ENCODE measurements at places on chromosomes 2 and 18. TPM values are rescaled to one million over a fixed set of nuclear protein-coding genes. Genes with fewer than 3 reads are reported as not detected.

Gene HOXD12
- not detected for polyA plus RNA-seq

Gene ZC3H6
- polyA plus RNA-seq, result 1.5 TPM

Gene ATP8B1
- polyA plus RNA-seq, result 3.1 TPM

Gene TMEM163
- 36.4 TPM for polyA plus RNA-seq

Gene EPB41L3
- 56.3 TPM for polyA plus RNA-seq

Gene LYPD1
- 0.31 TPM for polyA plus RNA-seq

Gene TUBA3D
- 0.33 TPM for polyA plus RNA-seq

Gene FHOD3
- 7.6 TPM for polyA plus RNA-seq

Gene CIB4
- polyA plus RNA-seq, result not detected

Gene SLC9A4
- 1.8 TPM for polyA plus RNA-seq

Gene GKN2
- polyA plus RNA-seq, result 29.8 TPM

Gene CPS1
- polyA plus RNA-seq, result 0.74 TPM

Gene TCF23
- 0.18 TPM for polyA plus RNA-seq

Gene GPR75
- not detected for polyA plus RNA-seq

Gene SLC23A3
- 0.64 TPM for polyA plus RNA-seq

Gene ACTR1B
- 56.1 TPM for polyA plus RNA-seq

Gene SLC5A7
- 0.03 TPM for polyA plus RNA-seq

Gene UGT1A8
- polyA plus RNA-seq, result not detected

Gene FOXD4L1
- not detected for polyA plus RNA-seq

Gene HS6ST1
- 18.9 TPM for polyA plus RNA-seq

Gene IL1RL2
- 0.67 TPM for polyA plus RNA-seq

Gene CD8B
- polyA plus RNA-seq, result not detected

Gene PARD6G
- polyA plus RNA-seq, result 2.3 TPM

Gene IL18RAP
- polyA plus RNA-seq, result 0.37 TPM

Gene RAB6C
- polyA plus RNA-seq, result not detected

Gene RAX
- polyA plus RNA-seq, result not detected

Gene MARCO
- polyA plus RNA-seq, result 57.9 TPM

Gene CRACDL
- 2.0 TPM for polyA plus RNA-seq

Gene NEU2
- not detected for polyA plus RNA-seq

Gene SIX2
- 2.9 TPM for polyA plus RNA-seq

Gene MAP3K19
- not detected for polyA plus RNA-seq

Gene REEP1
- polyA plus RNA-seq, result 1.00 TPM

Gene OTX1
- polyA plus RNA-seq, result 0.04 TPM
